ENCODE measurements at places on chromosomes 7 and 10.

DNA sequence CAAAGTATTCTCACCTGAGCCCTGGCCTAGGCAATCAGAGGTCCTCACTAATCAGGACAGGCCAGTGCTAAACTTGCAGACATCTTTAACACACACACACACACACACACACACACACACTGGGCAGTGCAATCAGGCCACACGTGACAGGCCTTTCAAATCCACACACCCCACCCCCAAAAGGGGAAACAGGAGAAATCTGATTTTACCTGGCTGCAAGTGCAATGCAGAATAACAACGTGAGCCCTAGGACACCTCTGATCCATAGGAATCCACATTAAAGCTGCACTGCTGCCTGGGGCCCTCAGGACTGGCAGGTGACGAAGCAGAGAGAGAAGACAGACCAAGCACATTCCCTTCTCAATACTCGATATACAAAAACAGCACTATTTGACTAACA is 218.9 kb downstream of the FAM107B start:
- DNase-seq = no peak

DNA sequence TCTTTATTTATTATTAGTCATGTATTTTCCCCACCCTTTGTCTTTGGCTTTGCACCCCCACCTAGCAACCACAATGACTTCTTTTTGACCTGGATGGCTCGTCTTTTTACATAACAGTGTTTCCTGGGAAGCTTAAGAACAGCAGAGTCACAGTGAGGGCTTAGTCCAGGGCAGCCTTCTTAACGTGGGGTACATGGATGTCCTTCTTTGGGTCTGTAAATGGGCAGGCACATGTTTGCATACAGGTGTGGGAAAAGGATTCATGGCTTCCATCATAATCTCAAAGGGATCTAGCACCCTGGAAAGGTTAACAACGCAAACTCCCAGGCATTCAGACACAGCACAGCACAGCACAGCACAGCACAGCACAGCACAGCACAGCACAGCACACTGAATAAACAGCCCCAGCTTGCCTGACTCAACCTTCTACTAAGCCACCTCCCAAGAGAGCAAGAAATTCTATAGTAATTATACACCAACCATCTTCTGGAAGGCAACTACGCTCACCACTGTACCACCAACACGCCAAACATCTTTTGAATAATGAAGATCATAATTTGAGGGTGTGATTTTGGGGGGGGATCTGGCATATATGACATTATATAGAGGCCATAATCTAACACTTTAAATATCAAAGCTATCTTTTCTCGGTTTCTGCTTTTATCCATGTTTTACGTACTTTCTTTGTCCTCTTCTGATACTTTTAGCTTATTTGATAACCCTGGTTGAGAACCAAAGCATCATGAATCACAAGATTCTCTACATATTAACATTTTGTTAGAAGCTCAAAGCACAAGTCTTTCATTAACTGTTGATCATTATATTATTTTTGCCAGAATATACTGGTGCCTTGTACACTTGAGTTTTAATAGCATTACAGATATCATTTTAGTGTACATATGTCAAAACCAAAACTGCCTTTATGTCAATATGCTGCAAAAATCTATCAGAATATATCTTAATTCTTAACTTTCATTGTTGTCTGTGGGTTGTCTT is 177.2 kb upstream of the KLF14 start:
- peak; percentile 83 for DNase-seq

DNA sequence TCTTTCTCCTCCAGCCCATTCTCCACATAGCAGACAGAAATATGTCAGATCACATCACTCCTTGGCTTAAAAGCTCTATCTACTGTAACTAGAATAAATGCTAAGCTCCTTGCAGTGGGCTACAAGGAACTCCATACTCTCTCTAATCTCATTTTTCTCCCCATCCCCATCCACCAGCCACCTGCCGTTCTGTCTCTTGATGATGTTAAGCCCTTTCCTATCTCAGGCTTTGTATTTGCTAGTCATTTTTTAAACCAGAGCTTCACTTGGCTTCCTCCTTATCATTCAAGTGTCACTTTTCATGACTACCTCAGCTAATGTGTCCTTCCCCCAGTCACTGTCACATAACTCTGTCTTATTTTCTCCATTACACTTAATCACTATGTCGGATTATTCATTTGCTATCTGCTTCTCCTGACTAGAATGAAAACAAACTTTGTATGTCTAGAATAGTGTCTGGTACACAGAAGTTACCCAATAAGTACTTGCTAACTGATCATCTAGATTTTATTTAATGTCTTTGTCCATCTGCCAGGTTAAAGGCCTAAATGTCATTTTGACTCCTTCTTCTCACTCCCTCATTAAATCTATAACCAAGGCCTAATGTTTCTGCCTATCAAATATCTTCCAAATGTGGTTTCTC is 87.2 kb upstream of the RPA3 start:
- no peak for DNase-seq

DNA sequence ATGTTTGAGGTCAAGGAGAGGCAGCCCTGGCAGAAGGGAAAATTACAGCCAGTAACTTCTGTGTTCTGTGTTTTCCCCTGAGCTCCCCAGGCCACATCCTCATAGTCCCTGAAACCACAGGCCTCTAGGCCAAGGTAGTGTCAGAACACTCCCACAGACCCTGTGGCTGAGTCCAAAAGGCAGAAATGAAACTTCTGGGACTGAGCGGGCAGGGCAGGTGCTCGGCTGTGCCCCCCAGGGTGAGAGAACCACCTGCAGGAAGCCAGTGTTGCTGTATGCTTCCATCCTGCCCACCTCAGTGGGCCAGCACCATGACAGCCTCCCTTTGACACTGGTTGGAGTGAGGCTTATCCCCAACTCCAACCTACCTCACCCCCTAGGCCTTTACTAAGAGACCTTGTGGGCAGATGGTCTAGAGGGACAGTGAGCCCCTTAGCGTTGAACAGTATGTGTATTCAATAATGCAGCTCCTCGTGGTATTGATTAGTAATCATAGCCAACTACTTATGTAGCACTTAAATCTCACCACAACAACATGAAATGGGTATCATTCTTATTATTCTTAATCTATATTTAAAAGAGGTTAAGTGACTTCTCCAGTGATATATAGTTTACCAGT is 30.3 kb downstream of the PIK3CG start:
- DNase-seq = no peak

GRCh38 chr10:100997360-100998182 is 2.0 kb upstream of the LZTS2 start:
- DNase-seq = peak; percentile 63
